NCI-H2029 treated with DMSO at 0.1 percent for 48 hours (cell line): ENCODE measurements at places on chromosomes 13 and 19.

GRCh38 chr13:38590796-38591507 is 95.9 kb upstream of the FREM2 start:
- DNase-seq = peak; percentile 81

DNA sequence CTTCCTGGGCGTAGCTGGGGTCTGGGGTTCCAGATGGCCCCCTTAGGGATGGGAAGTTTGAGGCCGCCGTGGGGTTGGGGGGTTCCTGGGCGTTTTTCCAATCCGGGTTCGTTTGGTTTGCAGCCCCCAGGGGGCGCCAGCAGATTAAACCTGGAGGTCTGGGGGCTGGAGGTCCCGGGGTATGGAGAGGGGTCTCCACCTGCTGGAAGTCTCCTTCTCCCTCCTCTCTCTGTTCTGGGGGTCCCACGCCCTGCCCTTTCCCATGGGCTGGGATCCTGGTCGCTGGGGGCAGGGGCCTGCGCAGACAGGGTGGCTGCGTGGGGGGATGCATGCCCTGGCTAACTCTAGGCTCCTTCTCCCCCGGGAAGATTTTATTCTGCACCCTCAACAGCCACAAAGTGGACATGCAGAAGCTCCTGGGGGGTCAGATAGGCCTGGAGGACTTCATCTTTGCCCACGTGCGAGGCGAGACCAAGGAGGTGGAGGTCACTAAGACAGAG is 899 bp downstream of the GIPC3 start:
- DNase-seq = no peak

DNA sequence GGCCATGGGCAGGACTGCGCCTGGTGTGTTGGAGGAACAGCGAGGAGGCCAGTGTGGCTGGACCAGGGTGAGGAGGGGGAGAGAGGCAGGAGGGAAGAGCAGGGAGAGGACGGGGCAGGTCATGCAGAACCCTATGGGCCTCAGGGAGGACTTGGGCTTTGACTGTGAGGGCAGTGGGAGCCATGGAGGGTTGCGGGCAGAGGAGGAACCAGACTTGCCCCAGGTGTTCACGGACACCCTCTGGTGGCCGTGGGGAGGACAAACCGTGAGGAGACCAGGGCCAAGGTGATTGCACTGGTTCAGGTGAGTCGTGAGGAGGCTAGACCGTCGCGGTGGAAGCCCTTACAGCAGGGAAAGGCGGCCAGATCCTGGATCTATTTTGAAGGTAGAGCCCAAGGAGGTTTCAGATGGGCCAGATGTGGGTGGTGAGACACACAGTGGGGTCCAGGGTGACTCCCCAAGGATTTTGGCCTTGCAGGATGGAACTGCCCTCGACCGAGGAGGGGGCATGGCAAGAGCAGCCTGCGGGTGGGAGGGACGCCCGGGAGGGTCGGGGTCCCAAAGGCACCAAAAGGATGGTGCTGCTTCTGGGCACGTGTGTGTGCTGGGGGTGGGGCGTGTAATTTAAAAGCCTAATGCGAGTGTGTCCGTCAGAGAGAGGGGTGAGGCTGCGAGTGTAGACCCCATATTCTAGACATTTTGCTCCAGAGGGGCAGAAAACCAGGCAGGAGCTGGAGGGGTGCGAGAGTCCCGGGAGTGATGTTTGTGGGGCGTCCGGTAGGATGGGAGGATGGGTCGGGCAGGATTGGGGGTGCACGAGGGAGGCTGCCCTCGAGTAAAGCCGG is 2.7 kb upstream of the REXO1 start:
- no peak for DNase-seq

DNA sequence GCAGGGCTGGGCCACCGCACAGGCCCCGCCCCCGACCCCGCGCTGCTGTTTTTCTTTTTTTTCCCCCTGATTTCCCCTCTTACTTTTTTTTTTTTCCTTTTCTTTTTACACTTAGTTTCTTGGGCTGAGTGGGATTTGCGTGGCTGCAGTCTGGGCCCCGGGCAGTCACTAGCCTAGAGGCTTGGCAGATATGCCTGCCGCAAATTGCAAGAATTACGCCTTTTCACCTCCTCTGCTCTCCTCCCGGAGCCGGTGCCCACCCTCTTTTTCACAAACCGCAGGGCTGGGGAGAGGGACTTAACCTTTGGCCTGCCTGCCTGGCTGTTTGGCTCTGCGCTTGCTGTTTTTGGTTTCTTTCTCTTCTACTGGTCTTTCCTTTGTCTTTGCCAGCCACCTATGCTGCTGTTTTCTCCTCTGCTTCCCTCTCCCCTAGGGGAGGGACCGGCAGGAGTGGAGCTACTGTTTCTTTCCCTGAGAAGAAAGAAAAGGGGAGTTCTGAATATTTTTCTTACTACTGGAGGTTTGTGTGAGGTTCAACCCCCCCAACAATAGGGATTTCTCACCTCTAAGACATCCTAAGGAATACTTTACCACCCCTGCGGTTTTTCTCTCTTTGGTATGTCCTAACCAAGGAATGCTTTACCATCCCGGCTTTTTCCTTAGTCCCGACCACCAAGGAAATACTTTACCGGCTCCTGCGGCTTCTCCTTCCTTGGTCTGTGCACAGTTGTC is 11.0 kb downstream of the ZNF552 start:
- peak; percentile 76 for DNase-seq

GRCh38 chr19:46431824-46432223 is 3.1 kb upstream of the PNMA8C start:
- no peak for DNase-seq

DNA sequence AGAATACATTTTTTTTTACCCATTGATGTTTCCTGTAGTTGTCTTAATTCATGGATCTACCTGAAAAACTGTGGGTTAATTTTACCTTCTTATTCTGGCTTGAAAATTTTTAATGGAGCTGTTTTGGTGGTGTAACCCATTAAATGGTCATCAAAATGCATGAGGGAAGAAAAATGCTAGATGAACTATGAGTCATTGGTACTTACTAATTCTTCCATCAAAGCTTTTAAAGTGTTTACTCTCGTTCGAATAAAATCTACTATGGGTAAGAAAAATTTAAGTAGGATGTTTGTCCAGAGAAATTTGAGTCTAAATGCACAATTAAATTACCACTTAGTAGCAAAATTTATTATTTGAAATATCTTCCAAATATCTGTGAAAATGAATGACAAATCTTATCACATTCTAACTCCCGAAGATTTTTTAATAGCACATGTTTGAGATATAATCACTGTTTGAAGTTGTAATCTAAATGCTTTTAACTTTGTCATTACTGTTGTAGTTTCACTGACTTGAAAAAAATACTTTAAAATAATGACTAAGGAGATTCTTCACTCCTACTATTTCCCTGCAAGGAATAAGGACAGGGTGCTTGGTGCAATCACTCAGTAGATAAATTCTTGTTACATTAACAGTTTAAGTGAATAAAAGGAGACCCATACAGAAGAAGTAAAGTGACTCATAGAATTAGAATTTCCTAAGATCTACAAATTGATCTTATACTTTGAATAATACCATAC is 437.7 kb downstream of the IRS2 start:
- no peak for DNase-seq

DNA sequence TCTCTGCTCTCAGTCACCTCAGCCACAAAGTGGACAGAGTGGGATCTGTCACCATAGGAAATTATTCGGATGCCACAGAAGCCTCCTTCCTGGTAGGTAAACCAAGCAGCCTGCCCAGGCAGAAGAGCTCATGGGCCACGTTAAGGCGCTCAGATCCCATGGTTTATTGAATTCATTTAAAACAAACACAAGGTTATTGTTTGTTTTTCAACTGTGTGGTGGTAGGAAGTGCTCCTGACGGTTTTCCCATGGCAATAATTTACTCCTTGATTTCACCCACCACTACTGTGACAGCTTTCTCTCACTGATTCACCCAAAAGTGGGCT is 14.4 kb downstream of the BCAM start:
- DNase-seq = no peak

DNA sequence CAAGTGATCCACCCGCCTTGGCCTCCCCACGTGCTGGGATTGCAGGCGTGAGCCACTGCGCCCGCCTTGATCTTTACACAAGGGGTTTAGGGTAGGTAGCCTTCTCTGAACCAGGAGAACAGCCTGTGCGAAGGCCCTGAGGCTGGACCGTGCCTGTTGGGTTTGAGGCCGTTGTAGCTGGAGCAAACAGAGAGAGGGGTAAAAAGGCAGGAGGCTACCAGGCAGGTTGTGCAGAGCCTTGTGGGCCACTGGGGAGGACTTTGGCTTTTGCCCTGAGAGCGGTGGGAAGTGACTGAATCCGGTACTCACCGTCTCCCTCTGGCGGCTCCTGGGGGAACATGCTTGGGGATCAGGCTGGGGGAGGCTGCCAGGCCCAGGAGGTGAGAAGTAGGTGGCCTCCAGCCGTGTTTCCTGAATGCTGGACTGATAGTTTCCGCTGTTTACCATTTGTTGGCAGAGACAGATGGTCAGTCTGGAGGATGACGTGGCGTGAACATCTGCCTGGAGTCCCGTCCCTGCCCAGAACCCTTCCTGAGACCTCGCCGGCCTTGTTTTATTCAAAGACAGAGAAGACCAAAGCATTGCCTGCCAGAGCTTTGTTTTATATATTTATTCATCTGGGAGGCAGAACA is 24.6 kb downstream of the SPC24 start:
- DNase-seq = peak; percentile 20

DNA sequence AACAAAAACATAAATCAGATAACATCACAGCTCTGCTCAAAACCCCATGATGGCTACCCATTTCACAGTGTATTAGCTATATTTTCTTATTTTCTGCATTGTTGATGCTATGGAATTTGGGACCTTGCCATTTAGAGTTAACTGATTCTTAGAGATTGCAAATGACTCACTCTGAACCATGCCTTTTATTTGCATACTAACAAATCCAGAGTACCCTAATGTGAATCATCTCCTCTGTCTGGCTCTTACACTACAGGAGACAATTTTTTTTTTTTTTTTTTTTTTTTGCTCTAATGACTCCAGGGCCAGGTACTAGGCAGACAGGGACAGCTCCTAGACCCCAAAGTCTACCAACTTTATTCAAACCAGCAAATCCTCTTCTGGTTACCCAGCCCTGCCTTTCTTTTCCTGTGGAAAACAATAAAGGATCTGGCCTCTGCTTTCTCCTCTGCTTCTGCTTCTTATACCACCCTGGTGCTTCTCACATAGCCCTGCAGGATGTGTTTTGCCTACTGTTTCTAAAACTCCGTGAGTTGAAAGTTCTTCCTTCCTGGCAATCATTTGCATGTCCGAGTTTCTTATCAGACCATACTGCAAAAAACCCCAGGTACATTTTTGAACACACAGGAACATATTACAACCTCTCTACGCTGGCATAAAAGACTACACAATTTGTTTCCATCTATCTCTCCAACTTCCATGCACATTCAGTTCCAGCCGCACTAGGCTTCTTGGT is 10.6 kb upstream of the ZNF460 start:
- DNase-seq = no peak

DNA sequence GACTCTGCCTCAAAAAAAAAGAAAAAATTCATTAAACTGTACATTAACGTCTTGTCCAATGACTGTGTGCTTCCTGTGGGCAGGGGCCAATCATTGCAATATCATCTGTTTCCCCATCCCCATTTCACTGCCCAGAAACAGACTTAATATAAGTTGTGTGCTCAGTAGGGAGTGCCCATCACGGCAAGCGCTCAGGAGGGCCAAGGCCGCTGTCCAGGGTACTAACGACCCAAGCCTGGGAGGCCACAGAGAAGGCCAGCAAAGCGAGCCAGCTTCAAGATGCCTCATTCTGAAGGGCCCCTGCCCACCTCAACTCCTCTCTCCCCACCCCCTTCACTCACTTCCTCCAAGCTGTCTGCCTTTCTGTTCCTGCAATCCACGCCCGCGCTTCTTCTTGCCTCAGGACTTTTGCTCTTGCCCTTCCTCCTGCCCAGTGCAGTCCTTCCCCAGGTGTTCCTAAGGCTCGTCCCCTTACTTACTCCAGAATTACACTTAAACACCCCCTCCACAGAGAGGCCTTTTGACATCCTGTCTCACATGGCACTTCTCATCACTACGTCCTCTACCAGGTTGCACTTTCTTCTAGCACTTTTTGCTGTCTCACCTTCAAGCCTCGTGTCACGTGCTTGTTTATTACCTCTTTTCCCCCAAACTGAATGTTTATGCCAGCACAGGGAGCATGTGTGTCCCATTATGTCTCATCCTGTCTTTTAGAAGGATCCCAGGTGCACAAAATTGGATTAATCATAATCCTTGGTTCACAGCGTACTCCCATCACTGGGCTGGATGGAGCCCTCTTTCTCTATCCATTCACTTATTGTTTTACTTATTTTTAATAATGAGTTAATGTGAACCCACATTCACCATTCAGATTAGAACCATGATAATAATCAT is 11.3 kb upstream of the POU2F2 start:
- DNase-seq = no peak

DNA sequence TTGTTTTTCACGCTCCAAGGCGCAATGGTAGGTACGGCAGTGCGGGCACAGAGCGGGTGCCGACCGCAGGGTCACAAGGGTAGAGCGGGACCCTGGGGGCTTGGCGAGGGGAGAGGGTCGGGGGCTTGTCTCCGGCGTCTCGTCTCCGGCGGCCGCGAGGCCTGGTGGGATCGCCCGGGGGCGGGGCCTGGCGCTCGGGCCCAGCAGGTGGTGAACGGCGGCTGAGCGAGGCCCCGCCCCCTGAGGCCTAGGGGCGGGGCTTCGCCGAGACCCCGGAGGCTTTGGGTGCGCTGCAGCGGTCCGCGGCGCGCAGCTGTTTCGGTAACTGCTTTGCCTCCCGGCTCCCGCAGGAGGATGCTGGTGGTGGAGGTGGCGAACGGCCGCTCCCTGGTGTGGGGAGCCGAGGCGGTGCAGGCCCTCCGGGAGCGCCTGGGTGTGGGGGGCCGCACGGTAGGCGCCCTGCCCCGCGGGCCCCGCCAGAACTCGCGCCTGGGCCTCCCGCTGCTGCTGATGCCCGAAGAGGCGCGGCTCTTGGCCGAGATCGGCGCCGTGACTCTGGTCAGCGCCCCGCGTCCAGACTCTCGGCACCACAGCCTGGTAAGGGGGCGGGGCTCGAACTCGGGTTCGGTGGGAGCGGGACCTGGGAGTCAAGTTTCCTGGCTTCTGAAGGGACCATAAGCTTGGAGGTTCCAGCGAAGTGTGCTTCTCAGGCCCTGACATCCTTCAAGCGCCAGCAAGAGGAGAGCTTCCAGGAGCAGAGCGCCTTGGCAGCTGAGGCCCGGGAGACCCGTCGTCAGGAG is at the start of gene TSEN34:
TSEN34 (plus strand) TSS at position 298 of the 800 bp plus-strand sequence; CDS start at position 355, 57 bp downstream.
- DNase-seq = peak; percentile 62

GRCh38 chr19:11540645-11541044 is 2.0 kb downstream of the CNN1 start:
- DNase-seq = no peak

GRCh38 chr13:27973291-27973690 is 4.2 kb upstream of the CDX2 start:
- DNase-seq = no peak

- DNase-seq = no peak
Observed at GRCh38 chr19:1236576-1236975, 1.2 kb downstream of the CBARP start.

- no peak for DNase-seq
Observed at GRCh38 chr19:11416346-11417052, 2.6 kb downstream of the RGL3 start.

GRCh38 chr19:36573020-36573894 is at the start of gene ZNF529:
TSS of gene ZNF529 (minus strand) at chr19:36573292. CDS start at chr19:36572346, 946 bp downstream.
- peak; percentile 82 for DNase-seq

DNA sequence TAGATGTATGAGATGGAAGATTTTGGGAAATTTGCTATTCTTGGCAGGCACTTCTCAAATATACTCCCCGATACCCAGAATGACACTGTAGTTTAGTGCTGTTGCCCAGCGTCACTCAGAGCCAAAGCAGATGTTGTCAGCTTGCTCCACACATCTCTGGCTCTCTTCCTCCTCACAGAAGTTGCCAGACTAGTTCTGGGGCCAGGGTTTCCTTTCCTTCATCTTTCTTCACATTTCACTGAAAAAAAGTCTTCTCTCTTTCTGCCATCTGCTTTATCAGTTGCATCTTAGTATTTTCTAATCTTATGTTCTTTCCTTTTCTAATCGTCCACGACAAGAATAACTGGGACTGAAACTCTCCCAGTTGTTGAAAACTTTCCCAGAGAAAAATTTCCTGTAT is 251.4 kb downstream of the RGCC start:
- DNase-seq = no peak
